Upper lobe of right lung (tissue), 1 donor: ENCODE measurements at places on chromosomes 11 and 22. TPM values are rescaled to one million over a fixed set of nuclear protein-coding genes. Genes with fewer than 3 reads are reported as not detected.

DDTL gene
- 2.5 TPM for total RNA-seq

KRTAP5-6 gene
- total RNA-seq = not detected

VPS51 gene
- total RNA-seq = 101 TPM

INTS4 gene
- 35.9 TPM for total RNA-seq

C22orf15 gene
- not detected for total RNA-seq

SSTR3 gene
- total RNA-seq = not detected

OR4B1 gene
- not detected for total RNA-seq

SCGB1A1 gene
- 5.4 TPM for total RNA-seq

OR4A5 gene
- total RNA-seq = not detected

HPS5 gene
- 33.0 TPM for total RNA-seq

B4GALNT4 gene
- 1.9 TPM for total RNA-seq

OR5A1 gene
- total RNA-seq = not detected

FAR1 gene
- total RNA-seq = 59.7 TPM

ISX gene
- not detected for total RNA-seq

GP1BB gene
- 1.3 TPM for total RNA-seq

SPTBN2 gene
- 8.1 TPM for total RNA-seq

RBMXL2 gene
- not detected for total RNA-seq

SRRD gene
- 14.6 TPM for total RNA-seq

KRTAP5-1 gene
- total RNA-seq = not detected

NCR3LG1 gene
- 5.6 TPM for total RNA-seq

CABP4 gene
- total RNA-seq = 3.2 TPM

CCDC73 gene
- total RNA-seq = not detected

VWA5A gene
- total RNA-seq = 42.0 TPM

ANKK1 gene
- not detected for total RNA-seq

OR51E1 gene
- not detected for total RNA-seq

EXPH5 gene
- 30.8 TPM for total RNA-seq

CHRM4 gene
- 0.35 TPM for total RNA-seq
